ENCODE measurements at places on chromosomes 6 and 20.

- DNase-seq = no peak
Measured at GRCh38 chr6:22001396-22002027, 295.3 kb downstream of the PRL start.

DNA sequence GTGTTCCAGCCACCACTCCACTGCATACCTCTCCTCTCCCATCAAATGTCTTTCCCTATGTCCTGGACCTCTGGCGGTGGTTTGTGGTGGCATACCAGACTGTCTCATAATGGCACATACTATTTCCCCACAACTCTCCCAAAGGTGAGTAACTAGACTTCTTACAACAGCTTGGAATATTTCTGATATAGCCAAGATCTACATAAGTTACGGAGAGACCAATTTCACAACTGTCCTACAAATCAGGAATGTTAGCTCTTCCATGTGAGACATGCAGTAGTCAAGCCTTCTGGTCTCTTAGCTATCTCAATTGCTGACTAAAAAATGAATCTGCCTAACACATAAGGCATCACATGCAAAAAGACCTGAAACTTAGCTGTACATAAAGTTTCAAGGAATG lies 588.9 kb downstream of the RNF144B start:
- DNase-seq = no peak

GRCh38 chr6:110414669-110415068 lies 706 bp downstream of the DDO start:
- DNase-seq = no peak

GRCh38 chr6:1296542-1296941 lies 15.4 kb upstream of the FOXQ1 start:
- DNase-seq = no peak

GRCh38 chr20:2739042-2739398 lies 46.4 kb downstream of the EBF4 start:
- DNase-seq = no peak

DNA sequence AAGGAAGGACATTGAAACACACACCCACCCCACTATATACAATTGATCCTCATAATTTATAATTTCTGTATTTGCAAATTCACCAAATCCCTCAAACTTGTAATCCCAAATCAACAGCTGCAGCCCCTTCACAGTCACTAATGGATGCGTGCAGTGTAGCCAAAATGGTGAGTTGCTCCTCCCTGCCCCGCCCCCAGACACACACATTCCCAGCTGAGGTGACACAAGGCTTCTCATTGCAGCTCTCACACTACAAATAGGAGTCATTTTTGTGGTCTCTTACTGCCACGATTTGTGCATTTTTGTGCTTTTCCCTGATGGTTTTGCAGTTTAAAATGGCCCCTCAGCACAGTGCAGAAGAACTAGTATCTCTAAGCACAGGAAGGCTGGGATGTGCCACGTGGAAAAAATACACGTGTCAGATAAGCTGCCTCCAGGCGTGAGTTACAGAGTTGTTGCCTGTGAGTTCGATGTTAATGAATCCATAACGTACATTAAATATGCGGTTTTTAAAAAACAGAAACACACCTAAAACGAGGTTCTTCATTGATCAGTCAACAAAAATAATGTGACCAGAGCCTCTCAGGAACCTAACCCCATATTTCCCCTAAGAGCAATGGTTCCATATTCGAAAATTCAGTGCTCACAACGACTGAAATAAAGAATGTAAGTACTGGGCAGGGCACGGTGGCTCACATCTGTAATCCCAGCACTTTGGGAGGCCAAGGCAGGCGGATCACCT lies 8.2 kb downstream of the ATP9A start:
- DNase-seq = no peak

DNA sequence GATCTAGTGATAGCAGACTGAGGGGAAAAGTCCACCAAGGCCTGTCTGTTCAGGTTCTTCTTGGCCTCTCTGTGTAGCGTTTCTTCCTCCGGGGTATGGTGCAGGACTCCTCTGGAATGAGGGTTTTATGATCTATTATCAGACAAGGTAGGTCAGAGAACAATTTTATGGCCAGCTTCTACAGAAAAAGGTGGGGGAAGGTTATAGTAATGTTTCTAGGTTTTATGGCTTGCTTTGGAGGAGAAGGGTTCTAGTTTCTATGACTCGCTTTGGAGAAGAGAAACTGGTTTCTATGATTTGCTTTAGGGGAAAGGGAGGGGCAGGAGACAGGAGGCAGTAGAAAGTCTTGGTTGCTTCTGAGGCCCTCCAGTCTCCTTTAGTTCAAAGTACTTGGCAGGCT lies 144.8 kb upstream of the LAMA2 start:
- no peak for DNase-seq

DNA sequence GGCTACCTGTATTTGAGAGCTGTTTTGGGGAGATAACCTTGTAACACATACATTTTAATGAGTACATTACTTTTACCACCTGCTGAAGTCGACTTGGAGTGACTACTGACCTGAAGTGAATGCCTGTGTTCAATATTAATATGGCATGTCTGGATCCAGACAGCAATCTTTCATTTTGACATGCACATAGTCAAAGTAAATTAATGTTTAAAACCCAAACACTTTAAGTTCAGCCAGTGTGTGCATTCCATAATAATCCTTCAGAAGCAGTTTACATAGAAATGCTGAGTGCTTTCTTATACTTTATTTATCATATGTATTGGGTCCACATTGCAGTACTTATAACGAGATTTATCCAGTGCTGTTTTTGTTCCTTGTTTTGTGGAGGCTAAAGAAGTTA lies 38.0 kb downstream of the CDKAL1 start:
- no peak for DNase-seq

- DNase-seq = no peak
Measured at GRCh38 chr6:14834851-14835530, 410.9 kb upstream of the JARID2 start.

DNA sequence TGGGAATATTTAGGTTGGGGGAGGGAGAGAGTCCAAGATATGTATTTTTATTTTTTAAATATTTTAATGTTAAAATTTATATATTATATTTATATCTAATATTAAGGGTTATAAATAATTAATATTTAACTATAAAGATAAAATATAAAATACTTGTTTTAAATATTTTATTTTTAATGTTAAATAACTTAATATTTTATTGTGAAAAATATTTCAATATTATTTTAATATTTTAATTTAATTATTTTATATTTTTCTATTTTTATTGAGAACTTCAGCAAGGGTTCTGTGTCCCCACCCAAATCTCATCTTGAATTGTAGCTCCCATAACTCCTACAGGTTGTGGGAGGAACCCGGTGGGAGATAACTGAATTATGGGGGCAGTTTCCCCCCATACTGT lies 34.0 kb downstream of the PERP start:
- no peak for DNase-seq

DNA sequence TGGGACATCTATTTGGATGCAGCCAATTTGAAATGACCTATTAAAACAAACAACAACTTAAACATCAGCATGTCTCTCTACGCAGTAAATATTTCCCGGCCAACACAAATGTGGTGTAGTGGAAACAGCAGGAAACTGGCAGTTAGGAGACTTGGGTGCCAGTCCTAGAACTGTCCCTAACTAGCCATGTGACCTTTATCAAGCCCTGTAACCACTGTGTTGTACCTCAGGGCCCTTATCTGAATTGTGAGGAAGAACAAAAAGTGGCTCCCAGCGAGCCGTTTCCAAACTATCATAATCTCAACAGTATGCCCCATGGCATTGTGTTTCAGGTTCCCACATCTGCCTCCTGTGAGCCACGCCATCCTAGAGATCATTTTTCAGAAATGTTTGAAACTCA lies 124.5 kb downstream of the IMPG1 start:
- no peak for DNase-seq

DNA sequence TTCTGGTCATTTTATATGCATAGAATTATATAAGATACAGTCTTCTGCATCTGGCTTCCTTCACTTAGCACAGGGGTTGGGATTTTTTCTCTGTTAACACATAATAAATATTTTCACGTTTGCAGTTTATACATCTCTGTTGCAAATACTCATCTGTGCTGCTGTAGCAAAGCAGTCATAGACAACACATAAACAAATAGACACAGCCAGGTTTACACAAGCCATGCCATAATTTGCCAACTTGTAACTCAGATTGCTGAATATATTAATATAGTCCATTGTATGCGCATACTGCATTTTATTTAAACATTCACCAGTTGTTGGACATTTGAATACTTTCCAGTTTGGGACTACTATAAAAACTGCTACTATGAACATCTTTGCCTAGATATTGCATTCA lies 35.0 kb downstream of the LMBRD1 start:
- DNase-seq = no peak

DNA sequence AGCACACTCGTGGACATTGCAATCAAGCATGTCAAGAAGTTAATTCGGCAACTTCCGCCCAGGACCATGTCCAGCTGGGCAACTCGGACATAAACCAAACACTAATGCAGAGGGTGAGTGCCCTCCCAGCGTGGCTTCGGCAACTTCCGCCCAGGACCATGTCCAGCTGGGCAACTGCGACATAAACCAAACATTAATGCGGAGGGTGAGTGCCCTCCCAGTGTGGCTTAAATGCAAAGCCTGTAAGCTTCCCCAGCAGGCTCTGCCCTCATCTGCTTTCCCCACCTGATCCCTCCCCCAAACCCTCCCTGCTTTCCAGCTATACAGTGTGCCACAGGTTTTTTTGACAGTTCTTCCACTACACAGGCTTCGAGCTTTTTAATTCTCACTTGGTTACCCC lies 143.4 kb downstream of the PXDC1 start:
- DNase-seq = no peak

DNA sequence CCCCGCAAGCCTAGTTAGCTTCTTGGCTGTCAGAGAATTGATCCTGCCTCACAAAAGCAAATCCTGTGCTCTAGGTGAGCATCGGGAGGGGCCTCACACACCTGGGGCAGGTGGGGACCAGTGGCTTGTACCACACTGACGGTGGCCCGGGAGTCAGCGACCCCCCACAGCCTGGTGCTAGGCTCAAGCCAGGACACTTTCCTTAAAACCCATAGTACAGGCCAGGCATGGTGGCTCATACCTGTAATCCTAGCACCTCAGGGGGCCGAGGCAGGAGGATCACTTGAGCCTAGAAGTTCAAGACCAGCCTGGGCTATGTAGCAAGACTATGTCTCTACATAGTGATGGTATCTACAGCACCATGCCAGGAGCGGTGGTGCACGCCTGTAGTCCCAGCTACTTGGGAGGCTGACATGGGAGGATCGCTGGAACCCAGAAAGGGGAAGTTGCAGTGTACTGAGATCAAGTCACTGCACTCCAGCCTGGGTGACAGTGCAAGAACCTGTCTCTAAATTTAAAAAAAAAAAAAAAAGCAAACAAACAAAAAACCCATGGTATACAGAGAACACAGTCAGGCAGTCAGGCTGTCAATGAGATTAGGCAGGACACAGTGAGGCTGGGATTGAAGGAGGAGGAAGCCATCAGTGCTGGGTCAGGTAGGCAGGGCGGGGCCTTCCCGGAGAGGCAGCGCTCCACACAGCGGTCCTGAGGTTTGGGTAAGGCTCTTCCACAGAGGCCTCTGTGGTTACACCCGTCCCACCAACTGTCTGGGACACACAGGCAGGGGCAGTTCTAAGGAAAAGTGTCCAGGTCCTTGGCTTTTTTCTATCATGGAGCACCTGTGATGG lies 41.3 kb downstream of the SYNJ2 start:
- DNase-seq = no peak

GRCh38 chr6:115220551-115221159 lies 840.0 kb downstream of the FRK start:
- DNase-seq = no peak

GRCh38 chr6:167412506-167412905 lies 87.6 kb downstream of the TTLL2 start:
- DNase-seq = no peak

DNA sequence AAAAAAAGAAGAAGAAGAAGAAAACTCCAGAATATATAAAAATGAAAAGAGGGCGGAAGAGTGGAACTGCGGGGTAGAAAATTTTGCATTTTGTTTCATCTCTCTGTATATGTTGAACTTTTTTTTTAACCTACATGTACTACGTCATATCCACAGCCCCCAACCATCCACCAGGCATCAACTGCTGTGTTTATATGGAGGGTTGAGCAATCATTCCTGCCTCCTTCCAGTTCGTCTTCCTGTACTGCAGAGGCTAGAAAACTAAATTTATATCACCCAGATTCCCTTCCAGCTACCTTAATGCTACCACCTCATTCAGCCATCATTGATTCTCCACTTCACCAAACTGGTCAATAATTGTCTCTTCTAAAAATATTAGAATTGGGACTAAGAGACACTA lies 9.5 kb upstream of the SIGLEC1 start:
- no peak for DNase-seq

DNA sequence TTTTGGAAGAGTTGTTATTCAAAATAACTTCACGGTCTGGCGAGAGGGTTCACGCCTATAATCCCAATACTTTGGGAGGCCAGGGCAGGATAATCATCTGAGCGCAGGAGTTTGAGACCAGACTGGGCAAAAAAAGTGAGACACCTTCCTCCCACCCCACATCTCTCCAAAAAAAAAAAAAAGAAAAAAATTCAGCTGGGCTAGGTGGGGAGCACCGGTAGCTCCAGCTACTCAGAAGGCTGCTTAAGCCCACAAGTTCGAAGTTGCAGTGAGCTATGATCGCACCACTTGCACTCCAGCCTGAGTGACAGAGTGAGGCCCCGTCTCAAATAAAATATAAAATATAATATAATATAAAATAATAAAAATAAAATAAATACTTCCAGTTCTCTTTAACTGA lies 10.4 kb downstream of the OR2B2 start:
- DNase-seq = peak; percentile 10

GRCh38 chr6:137766596-137767370 lies 100.3 kb upstream of the TNFAIP3 start:
- no peak for DNase-seq

GRCh38 chr20:4810426-4811019 lies 88.8 kb downstream of the PRND start:
- DNase-seq = no peak

GRCh38 chr6:111552241-111552744 lies 53.4 kb downstream of the TRAF3IP2 start:
- no peak for DNase-seq

DNA sequence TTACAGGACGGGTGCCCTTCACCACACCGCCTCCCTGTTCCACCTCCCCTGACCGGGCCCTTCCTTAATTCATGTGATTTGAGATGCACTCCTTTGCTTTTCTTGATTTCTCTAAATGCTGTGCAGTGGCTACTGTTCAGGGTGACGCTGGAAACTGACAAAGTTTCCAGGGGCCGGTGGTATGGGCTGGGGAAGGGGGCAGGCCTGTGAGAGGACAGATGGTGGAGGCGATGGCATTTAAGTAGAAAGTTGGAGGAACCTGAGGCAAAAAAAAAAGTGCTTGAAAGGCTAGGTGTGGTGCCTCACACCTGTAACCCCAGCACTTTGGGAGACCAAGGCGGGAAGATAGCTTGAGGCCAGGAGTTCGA lies 121.6 kb upstream of the RNF24 start:
- no peak for DNase-seq

- DNase-seq = no peak
Measured at GRCh38 chr6:154703124-154703523, 30.1 kb upstream of the SCAF8 start.

DNA sequence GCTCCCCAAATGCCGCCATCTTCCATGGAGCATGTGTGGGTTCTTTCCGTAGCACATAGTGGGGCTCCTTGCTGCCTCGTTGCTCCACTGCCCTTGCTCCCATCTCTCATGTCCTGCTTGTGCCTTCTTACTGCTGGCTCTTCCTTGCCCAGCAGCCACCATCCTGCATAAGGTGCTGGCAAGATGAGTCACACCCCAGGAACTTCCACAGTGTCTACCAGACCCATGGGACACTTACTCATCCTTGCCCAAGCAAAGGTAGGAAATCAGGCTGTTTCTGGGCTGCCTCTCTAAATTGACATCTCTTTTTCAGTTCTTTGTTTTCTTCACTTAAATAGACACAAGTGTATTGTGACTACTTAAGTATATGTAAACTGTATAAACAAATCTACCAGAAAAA lies 39.4 kb upstream of the RGS17 start:
- no peak for DNase-seq

- no peak for DNase-seq
Measured at GRCh38 chr6:166365806-166366205, 16.9 kb downstream of the MPC1 start.
